Neural progenitor cell (in vitro differentiated cells): ENCODE measurements at places on chromosomes 13 and 19.

- peak; percentile 94 for DNase-seq
These were observed at the start of gene ABHD13 for GRCh38 chr13:108218044-108218974. Gene ABHD13 (plus strand): TSS chr13:108218392. CDS start chr13:108229219, 10,827 bp downstream.

DNA sequence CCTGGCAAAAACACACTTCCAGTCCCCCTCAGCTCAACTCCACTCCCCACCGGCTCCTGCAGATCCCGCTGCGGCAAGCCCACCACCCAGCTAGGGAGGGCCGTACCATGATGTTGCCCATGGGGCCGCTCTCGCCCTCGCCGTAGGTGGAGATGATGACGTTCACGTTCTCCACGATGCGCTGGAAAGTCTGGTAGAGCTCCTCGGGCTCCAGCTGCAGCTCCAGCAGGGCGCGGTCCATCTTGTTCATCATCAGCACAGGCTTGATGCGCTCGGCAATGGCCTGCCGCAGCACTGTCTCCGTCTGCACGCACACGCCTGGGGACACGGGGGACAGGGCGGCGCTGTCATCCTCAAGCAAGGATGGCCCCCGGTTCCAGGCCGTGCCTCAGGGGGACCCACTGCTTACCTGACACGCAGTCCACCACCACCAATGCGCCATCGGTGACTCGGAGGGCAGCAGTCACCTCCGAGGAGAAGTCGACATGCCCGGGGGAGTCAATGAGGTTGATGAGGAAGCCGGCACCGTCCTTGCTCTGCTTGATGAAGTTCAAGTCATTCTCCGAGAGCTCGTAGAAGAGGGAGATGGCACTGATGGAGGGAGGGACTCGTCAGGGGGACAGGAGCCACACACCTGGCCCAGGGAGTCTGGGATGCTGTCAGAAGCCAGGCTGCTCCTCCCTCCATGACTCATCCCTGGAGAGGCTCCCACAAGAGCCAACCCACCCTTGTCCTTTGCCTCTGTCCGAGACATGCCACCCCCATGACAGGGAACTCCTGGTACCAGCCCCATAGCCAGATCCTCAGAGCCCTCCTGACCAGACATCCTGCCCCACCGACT is 2.3 kb downstream of the EEF2 start:
- DNase-seq: no peak

- DNase-seq: peak; percentile 38
These were observed 22.4 kb upstream of the ARHGEF18 start for GRCh38 chr19:7326105-7326877.

DNA sequence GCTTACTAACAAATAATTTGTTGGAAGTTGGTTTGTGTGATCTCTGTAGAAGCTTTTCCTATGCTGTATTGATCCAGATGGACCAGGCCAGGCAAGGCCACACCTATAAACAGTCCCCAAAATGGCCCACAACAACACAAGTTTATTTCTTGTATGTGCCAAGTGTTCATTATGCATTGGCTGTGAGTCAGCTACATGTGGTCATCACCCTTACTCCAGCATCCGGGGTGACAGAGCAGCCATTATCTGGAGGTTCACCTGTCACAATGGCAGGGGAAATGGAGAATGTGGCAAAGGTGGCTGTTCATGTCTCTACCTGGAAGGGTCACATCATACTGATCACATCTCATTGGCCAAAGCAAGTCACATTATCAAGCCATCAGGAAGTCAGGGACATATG is 164.3 kb downstream of the DCT start:
- DNase-seq: no peak

DNA sequence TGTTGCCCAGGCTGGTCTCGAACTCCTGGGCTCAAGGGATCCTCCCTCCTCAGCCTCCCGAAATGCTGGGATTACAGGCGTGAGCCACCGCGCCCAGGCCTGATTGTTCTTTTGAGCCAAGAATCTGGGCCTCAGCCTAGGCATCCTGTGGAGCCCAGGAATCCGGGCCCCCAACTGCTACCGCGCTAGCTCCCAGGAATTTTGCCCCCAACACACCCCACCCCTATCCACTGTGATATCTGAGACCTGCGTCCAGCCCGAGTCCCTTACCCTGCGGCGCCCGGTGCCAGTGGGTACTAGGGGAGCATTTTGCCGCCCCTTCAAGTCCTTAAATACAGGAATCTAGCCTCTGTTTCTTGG is 838 bp upstream of the MYADM start:
- peak; percentile 91 for DNase-seq

- no peak for DNase-seq
These were observed 279.6 kb downstream of the KLF5 start for GRCh38 chr13:73338389-73338788.

- no peak for DNase-seq
These were observed 16.7 kb upstream of the COLGALT1 start for GRCh38 chr19:17538684-17539237.

- no peak for DNase-seq
These were observed 6.8 kb upstream of the ZNRF4 start for GRCh38 chr19:5448374-5448773.

GRCh38 chr13:98071316-98071715 is 71.6 kb upstream of the FARP1 start:
- DNase-seq: no peak

GRCh38 chr13:42392716-42393572 is 121.0 kb downstream of the AKAP11 start:
- no peak for DNase-seq

- no peak for DNase-seq
These were observed 100.2 kb downstream of the ENOX1 start for GRCh38 chr13:43686557-43686956.

DNA sequence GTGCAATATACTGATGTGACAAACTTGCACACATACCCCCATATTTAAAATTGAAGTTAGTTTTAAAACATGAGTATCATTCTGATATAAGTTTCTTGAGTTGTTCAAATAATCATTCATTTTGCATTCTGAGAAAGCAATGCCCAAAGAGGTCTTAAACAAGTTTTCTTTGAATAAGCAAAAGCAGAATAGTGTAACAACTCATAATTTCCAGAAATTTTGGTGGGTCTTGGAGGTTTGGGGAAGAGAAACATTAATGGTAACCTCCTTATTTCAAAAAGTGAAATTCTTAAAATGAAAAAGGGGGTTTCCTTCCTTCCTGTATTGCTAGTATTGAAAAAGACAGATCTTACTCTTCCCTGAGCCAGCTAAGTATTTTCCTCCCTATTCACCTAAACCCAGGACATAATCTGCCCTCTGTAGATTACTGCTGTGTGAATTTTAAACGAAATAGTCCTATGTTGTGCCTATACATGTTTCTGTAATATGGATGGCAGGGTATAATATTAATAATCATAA is 30.4 kb downstream of the SLC25A15 start:
- no peak for DNase-seq

DNA sequence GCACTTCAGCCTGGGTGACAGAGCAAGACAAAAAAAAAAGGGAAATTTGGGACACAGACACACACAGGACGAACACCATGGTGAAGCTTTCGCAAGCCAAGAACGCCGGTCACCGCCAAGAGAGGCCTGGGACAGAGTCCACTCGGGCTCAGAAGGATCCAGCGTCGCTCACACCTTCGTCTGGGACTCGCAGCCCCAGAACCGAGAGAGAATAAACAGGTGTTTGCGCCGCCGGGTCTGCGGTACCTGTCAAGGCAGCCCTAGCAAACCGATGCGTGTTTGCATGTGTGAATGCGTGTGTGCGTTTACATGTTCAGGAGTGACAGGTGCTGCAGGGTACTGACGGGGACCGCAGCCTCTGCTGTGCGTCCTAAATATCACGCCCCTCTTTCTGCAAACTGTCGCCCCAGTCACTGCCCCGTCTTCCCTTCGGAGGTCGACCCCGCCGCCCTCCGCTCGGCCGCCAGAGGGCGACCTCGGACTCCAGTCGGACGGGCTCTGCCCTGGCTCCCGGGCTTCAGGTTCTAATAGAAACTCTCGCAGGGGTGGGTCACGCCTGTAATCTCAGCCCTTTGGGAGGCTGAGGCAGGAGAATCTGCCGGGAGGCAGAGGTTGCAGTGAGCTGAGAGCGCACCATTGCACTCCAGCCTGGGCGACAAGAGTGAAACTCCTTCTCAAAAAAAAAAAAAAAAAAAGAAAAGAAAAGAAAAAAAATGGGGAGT is 11.8 kb upstream of the CSNK1G2 start:
- DNase-seq: peak; percentile 93

DNA sequence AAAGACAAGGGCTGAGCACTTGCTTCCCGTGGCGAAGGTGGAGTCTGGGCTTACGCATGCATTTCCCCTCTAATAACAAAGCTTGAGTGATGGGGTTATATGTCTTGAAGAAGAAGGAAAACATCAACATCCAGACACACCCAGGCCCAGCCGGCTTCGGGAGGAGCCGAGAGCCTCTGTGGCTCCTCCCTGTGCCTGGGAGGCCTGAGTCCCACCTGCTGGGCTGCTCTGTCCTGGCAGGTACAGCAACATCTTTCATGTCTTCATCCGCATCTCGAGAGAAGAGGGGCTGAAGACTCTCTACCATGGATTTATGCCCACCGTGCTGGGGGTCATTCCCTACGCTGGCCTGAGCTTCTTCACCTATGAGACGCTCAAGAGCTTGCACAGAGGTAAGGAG is 30.6 kb downstream of the TMEM161A start:
- no peak for DNase-seq

DNA sequence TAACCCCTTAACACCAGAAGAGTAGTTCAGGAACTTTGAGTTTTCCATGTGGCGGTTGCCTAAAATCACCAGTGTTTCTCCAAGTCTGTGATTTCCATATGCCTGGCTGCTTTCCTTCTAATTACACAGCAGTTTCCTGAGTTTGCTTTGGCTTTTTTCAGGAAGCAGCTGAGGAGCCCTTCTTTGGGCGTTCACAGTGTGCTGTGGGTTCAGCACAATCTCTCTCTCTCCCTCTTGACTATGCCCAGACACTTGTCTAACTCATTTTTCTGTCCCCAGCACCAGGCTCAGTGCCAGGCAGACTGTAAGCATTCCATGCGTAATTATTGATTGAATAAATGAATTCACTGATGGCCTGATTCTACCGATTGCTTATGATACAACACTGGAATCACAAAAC is 19.7 kb downstream of the SCEL start:
- DNase-seq: no peak

GRCh38 chr19:48182434-48182833 is 12.0 kb downstream of the ZSWIM9 start:
- no peak for DNase-seq

DNA sequence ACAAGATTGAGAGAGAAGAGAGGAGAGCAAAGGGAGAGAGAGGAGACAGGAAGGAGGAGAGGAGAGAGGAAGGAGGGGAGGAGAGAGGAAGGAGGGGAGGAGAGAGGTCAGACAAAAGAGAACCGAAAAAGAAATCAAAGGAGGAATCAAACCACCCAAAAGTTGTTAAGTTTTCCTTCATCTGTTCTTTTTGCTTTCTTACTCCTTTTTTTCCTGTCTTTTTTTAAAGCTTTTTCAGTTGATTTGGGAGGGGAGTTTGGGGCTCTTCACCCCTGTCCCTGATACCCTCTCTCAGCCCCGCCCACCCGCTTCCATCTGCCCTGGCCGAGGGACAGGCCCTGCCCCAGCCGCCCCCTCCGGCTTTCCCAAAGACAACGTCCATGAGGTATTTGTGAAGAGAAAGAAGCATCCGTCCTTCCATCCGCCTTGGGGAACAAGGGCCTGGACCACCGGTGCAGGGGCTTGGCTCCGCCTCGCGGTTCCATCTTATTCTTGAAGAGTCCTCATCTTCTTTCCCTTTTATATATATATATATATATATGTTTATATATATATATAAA is 13.3 kb downstream of the ZNF574 start:
- DNase-seq: no peak

- no peak for DNase-seq
These were observed 161.1 kb upstream of the ATXN8OS start for GRCh38 chr13:69946511-69946910.

- DNase-seq: no peak
These were observed 22.3 kb upstream of the LILRA2 start for GRCh38 chr19:54551293-54551692.

- DNase-seq: no peak
These were observed 433 bp upstream of the ZNF616 start for GRCh38 chr19:52140032-52140710.

GRCh38 chr19:1524972-1525325 is 1.1 kb downstream of the PLK5 start:
- DNase-seq: no peak

GRCh38 chr13:60494296-60494695 is 97.3 kb downstream of the TDRD3 start:
- DNase-seq: no peak

- no peak for DNase-seq
These were observed 11.1 kb upstream of the SERP2 start for GRCh38 chr13:44362394-44363040.

DNA sequence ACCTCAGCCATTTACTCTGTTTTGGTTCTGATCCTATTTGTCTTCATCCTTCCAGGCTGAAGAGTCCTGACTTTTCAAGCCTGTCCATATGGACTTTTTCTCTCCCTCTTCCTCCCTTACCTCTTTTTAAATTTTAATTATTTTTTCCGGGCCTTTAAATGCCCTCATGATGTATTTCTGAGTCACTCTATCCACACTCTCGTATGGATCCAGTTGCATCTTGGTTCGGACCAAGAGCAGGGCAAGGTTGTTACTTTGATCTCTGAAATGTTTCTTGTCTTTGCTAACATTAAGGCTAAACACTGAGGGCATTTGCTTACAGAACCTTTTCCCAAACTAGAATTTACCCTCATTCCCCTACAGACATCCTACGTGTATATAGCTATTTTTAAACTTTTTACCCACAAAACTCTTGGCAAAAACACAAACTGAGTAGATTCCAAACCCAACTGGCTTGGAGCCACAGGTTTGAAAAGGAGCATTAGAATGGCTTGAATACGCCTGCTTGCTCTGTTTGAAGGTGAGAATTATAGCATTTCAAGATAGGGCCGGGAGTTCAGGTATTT is 47.4 kb upstream of the SERPINE3 start:
- DNase-seq: no peak

DNA sequence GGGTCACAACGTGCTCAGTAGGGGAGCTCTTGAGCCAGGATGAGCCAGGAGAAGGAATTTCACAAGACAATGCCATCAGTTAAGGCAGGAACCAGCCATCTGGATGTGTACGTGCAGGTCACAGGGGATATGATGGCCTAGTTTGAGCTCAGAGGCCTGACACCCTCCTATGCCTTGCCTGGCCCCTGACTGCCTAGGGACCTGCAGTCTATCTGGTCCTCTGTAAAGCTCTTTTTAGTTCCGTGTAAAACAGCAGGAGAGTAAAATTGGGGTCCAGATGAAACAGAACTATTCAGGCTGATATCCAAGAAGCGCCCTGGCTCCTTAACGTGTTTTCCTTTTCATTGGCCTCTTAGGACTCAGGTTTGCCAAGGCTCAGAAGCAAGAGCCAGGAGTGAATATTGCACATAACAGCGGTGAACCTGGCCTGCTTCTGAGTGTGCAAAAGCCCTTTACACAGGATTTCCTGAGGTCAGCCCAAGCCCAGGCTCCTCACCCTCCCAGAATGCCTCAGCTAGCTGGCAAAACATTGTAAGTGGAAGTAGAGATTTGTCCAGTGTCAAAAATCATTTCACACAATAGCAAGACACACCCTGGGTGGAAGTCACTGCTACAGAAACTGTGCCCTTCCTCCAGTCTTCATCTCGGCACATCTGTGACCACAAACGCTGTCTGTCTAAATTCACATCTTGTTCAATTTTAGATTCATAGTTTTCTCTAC is 777.2 kb downstream of the UQCRFS1 start:
- DNase-seq: no peak
